AG20443 (cell line): ENCODE measurements at places on chromosomes 2 and 18.

- no peak for DNase-seq
Measured at GRCh38 chr2:26081556-26081955, 47.7 kb downstream of the RAB10 start.

- DNase-seq: no peak
Measured at GRCh38 chr2:106160786-106161261, 33.3 kb downstream of the UXS1 start.

DNA sequence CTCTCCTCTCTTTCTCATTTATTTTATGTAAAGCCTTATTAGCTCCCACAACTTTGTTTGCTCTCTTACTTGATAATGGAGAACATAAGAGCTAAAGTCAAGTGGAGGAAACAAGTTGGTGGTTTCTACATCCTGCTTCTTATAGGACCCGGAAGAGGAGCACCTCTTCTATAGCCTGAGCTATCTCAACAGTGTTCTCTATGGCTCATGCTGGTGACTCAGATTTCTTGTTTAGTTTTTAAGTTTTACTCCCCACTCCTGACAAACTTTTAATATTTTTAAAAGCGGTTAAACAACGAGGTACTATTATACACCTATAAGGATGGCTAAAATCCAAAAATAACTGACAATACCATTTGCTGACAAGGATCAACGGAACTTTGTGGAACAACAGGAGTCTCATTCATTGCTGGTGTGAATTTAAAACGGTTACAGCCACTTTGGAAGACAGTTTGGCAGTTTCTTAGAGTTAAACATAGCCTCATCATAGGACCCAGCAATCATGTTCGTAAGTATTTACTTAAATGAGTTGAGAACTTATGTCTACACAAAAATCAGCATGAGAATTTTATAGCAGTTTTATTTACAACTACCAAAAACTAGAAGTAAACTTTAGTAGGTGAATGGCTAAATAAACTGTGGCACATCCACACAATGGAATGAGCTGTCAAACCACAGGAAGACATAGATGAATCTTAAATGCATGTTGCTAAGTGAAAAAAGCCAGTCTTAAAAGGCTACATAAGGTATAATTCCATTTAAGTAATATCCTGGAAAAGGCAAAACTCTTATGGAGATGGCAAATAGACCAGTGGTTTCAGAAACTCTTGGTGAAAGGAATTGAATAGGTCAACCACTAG, 12.7 kb upstream of the CDC42EP3 start:
- DNase-seq: no peak

- DNase-seq: no peak
Measured at GRCh38 chr18:5710676-5711075, 166.9 kb upstream of the EPB41L3 start.

DNA sequence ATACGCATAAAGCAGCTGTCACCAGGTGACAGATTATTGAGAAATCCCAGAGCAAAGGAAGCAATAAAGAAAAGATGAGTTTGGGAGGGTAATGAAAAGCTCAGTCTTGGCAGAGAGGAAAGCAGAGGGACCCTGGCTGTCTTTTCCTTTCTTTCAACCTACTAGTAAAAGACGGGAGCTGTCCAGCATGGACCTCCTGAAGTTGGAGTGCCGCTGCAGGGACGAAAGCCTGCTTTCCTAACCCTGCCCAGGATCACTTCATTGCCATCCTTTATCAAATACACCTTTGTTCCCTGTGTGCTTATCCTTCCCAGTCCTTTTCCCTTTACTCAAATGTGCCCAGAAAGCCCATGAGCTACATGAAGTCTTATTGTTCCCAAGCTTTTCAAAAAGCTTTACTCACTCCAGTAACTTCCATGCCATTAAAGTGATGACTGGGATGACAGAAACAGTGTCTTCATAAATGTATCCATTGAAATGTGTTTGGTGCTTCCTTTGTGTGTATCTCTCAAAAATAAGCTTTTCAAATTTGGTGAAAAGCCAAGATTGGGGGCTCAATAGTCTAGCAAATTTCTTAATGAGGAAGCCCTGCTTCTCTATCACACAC, 3.7 kb upstream of the SPR start:
- peak; percentile 65 for DNase-seq

GRCh38 chr18:55317864-55318263, 270.1 kb downstream of the TCF4 start:
- DNase-seq: no peak

- DNase-seq: no peak
Measured at GRCh38 chr18:35245719-35246317, 5.0 kb downstream of the ZNF397 start.

DNA sequence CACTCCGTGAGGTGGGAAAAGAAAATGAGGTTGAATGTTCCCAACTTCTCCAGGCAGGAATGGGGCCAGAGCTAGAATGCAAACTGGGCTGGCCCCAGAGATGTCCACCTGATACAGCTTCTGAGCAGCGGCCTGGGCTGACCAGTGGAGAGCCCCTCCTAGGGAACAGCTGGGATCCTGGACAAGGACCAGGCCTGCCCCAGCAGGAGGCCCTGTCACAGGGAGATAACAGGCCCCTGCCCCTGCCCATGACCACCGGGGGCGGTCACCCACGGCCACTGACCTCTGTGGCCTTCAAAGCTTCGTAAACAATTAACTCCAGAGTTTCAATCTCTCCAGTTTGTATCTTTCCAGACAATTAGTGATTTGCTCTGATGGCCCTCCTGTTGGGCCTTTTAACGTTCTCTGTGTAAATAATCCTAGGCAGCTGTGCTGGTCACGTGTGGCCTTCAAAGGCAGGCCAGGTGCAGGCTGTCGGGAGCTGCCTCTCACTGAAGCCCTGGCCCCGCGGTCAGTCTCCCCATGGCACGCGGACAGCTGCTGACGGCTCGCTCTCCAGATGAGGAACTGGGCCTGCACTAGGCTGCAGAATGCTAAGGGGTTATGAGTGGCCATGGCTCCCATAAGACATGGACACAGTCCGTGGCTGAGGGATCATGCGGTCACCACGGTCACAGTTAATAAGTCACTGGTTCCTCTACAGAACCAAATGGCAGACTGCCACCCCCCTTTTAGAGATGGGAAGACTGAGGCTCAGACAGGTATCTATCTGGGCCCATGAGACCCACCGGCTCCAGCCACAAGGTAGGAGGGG, 9.2 kb downstream of the HS6ST1 start:
- no peak for DNase-seq

- DNase-seq: no peak
Measured at GRCh38 chr2:205869439-205869838, 187.1 kb downstream of the NRP2 start.
